Right atrium auricular region (tissue), 2 donors: ENCODE measurements at places on chromosomes 11 and 22. TPM values are rescaled to one million over a fixed set of nuclear protein-coding genes. Genes with fewer than 3 reads are reported as not detected.

- H3K27ac ChIP-seq = no peak overlapping the region
- peaks cover 6% of the 10 kb centered on the region for H3K4me1 ChIP-seq
- H3K36me3 ChIP-seq = no peaks in the 10 kb centered on the region
- no peak for DNase-seq
Observed at GRCh38 chr11:20342347-20343141, 21.0 kb upstream of the HTATIP2 start.

Gene NDUFS8
- total RNA-seq = 568 TPM

- no peaks in the 10 kb centered on the region for H3K4me1 ChIP-seq
- no peak for DNase-seq
- H3K27me3 ChIP-seq = no peaks in the 10 kb centered on the region
- H3K4me3 ChIP-seq = peak overlapping the region; percentile 49
Observed at GRCh38 chr22:47089796-47090460, 327.5 kb downstream of the TBC1D22A start.

- H3K36me3 ChIP-seq = no peaks in the 10 kb centered on the region
- no peak for DNase-seq
- no peak overlapping the region for H3K4me3 ChIP-seq
- no peak overlapping the region for H3K27ac ChIP-seq
- H3K4me1 ChIP-seq = no peaks in the 10 kb centered on the region
- H3K27me3 ChIP-seq = no peaks in the 10 kb centered on the region
Observed at GRCh38 chr11:126537492-126537891, 182.0 kb downstream of the ST3GAL4 start.

DNA sequence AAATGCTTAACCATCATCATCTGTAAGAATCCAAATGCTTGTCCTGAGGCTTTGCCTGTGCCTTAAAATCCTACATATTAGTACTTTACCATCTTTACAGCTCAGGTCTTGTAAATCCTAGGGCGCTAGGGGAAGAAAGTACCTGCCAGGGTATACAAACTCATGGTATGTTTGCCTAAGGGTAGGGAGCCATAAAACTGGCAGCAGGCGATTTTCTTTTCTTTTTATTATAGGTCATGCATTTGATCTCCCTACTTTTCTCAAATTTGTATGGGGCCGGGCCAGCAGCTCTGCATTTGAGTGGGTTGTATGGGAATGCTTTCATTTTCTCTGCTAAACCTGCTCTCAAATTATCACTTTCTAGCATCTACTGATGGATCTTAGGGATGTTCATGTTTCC, 24.0 kb upstream of the ZBED5 start:
- no peak for DNase-seq
- H3K4me1 ChIP-seq = no peaks in the 10 kb centered on the region
- H3K27ac ChIP-seq = no peak overlapping the region
- H3K36me3 ChIP-seq = no peaks in the 10 kb centered on the region

GRCh38 chr11:25655636-25656035, 676.3 kb upstream of the ANO3 start:
- H3K4me1 ChIP-seq = no peaks in the 10 kb centered on the region
- DNase-seq = no peak
- H3K27ac ChIP-seq = no peak overlapping the region
- no peaks in the 10 kb centered on the region for H3K27me3 ChIP-seq
- H3K36me3 ChIP-seq = no peaks in the 10 kb centered on the region
